Mesenchymal stem cell (in vitro differentiated cells and primary cell): ENCODE measurements at places on chromosomes 1 and 21.

- H3K4me1 ChIP-seq: peaks cover 18% of the 10 kb centered on the region
- no peak overlapping the region for H3K27ac ChIP-seq
- peaks cover 5% of the 10 kb centered on the region for H3K36me3 ChIP-seq
- H3K27me3 ChIP-seq: no peaks in the 10 kb centered on the region
- DNase-seq: peak; percentile 28
Observed at GRCh38 chr1:55060133-55060999, 21.0 kb downstream of the PCSK9 start.

DNA sequence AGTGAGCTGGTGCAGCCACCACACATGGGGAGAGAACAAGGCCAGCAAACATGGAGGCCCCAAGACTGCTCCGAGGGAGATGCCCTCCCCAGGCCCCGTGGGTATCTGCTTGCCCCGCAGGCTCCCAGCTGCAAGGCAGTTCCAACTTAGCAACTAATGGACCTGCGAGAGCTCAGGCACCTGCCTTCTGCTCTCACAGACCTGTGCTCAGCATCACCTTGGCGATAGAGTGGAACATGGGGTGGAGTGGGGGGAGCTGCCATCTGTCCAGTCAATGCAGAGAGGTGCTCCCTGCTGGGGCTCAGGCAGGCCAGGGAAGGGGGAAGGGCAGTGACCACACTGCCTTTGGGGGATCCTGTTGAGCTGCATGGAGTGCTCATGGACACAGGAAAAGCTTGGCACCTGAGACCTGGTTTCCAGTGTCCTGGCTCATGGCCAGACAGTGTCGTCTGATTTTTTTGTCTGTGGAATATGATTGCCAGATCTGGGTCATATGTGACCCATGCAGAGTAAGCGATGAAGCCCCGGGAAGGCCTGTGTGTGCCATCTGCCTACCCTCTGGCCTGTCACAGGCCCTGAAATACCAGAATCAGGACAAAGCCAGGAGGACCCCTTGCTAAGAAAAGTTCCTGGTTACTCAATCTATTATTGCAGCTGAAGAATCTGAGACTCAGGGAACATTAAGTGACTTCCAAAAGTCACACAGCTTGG is 39.9 kb upstream of the TENT5C start:
- no peaks in the 10 kb centered on the region for H3K36me3 ChIP-seq
- no peak overlapping the region for H3K27ac ChIP-seq
- peaks cover 31% of the 10 kb centered on the region for H3K27me3 ChIP-seq
- H3K4me1 ChIP-seq: no peaks in the 10 kb centered on the region
- DNase-seq: no peak

GRCh38 chr21:42403611-42404231 is at the start of gene UBASH3A:
Gene UBASH3A (plus strand): TSS chr21:42403902. CDS start chr21:42403946, 44 bp downstream.
- DNase-seq: no peak
- peaks cover 2% of the 10 kb centered on the region for H3K4me1 ChIP-seq
- H3K36me3 ChIP-seq: no peaks in the 10 kb centered on the region
- H3K27me3 ChIP-seq: peaks cover 4% of the 10 kb centered on the region

DNA sequence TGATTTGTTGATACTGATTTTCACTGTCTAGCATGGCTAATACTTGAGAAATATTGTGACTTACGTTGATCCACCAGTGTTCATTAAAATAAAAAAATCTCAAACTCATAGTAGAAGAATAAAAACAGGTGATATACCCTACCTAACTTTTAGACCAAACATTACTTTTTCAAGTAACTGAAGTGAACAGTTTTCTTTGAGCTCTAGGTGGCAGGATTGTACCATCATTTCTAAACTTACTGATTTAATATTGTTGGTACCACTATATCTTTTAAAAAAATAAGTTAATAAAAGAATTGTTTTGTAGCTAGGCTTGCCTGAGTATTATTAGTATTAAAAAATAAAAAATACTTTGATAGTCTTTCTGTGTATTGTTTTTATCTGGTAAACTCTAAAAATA is 21.5 kb downstream of the CDC73 start:
- DNase-seq: peak; percentile 34
- no peak overlapping the region for H3K27ac ChIP-seq
- peaks cover 1% of the 10 kb centered on the region for H3K4me1 ChIP-seq
- H3K36me3 ChIP-seq: peaks cover 18% of the 10 kb centered on the region

DNA sequence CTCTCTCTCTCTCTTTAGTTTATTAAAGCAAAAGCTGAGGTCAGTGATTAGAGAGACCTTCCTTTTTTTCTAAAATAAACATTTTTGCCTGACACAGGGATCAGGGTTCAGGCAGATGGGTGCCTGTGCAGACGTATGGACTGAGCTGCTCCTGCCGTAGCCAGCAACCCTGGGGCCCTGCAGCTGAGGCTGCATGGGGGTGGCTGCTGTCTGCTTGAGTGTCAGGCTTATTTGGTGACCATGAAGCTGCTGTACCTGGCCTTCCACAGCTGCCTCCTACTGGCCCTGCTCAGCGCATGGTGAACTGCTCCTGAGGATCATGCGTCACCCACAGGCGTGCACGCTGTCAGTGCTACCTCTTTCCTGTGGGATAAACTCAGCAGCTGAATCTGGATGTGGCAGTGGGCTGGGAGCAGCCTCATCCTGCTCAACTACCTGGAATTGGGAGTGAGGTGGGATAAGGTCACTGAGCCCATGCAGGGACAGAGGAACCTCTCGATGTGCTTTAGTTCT is 35.1 kb downstream of the GNG4 start:
- no peak overlapping the region for H3K4me3 ChIP-seq
- peaks cover 6% of the 10 kb centered on the region for H3K4me1 ChIP-seq
- no peaks in the 10 kb centered on the region for H3K36me3 ChIP-seq
- DNase-seq: no peak
- H3K27ac ChIP-seq: no peak overlapping the region

- H3K27ac ChIP-seq: no peak overlapping the region
- no peaks in the 10 kb centered on the region for H3K36me3 ChIP-seq
- peaks cover 49% of the 10 kb centered on the region for H3K27me3 ChIP-seq
- H3K4me1 ChIP-seq: peaks cover 10% of the 10 kb centered on the region
- peak; percentile 58 for DNase-seq
Observed at GRCh38 chr1:6037338-6037762, 8.3 kb upstream of the KCNAB2 start.

GRCh38 chr1:206557636-206558473 is 50.5 kb downstream of the RASSF5 start:
- H3K27ac ChIP-seq: no peak overlapping the region
- H3K27me3 ChIP-seq: no peaks in the 10 kb centered on the region
- no peaks in the 10 kb centered on the region for H3K36me3 ChIP-seq
- H3K4me3 ChIP-seq: peak overlapping the region; percentile 52
- DNase-seq: peak; percentile 25

- H3K36me3 ChIP-seq: no peaks in the 10 kb centered on the region
- DNase-seq: peak; percentile 99
- H3K27ac ChIP-seq: peak overlapping the region; percentile 100
- peaks cover 15% of the 10 kb centered on the region for H3K4me1 ChIP-seq
- H3K27me3 ChIP-seq: no peaks in the 10 kb centered on the region
Observed at GRCh38 chr1:8094481-8095241, 68.6 kb upstream of the ERRFI1 start.

DNA sequence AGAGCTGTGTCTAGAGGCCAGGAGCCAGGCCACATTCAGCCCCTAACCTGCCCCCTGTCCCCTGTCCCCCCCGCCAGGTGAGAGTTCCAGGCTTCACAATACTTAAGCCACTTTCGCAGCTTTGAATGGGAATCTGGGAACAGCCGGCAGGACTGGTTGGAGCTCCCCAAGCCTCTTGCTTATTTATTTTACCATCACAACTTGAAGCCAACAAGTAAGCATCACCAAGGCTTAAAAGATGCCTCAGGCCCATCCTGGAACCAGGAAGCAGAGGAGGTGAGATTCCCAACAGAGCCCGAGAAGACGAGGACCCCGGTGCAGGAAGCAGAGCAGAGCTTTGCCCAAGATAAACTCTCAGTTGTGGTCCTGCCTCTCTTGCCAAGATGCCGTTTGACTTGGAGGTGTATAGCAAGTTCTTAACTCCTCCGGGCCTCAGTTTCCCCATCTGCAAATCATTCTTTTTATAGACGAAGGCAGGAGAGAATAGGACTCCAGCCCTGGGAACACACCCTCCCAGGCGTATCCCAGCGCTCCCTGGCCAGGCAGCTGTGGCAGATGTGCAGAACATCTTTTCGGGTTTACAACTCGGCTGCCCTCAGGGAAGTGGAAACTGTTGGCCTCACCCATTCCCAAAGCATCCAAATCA is 66.8 kb upstream of the SLC25A33 start:
- no peak for DNase-seq
- H3K27me3 ChIP-seq: no peaks in the 10 kb centered on the region
- no peaks in the 10 kb centered on the region for H3K36me3 ChIP-seq
- peak overlapping the region; percentile 15 for H3K4me3 ChIP-seq
- H3K27ac ChIP-seq: no peak overlapping the region

DNA sequence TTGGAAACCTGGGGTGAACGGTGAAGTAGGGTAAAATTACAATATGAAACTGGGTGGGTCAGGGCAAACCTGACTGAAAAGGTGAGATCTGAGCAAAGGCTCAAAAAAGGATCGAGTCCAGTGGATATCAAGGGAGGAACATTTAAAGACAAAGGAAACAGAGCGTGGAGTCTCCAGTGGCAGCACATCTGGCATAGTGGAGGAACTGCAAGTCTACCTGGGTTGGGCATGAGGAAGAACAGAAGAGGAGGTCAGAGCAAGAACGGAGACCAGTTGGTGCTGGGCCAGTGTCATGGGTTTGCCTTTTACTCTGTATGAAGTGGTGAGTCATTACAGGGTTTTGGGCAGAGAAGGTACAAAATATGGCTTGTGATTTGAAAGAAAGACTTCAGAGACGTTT is 163.7 kb downstream of the NTPCR start:
- H3K27me3 ChIP-seq: peaks cover 3% of the 10 kb centered on the region
- H3K36me3 ChIP-seq: no peaks in the 10 kb centered on the region
- peak overlapping the region; percentile 99 for H3K27ac ChIP-seq

GRCh38 chr21:44255511-44255981 is 6.2 kb downstream of the DNMT3L start:
- DNase-seq: peak; percentile 50
- H3K27me3 ChIP-seq: peaks cover 38% of the 10 kb centered on the region
- H3K36me3 ChIP-seq: no peaks in the 10 kb centered on the region
- H3K27ac ChIP-seq: no peak overlapping the region

DNA sequence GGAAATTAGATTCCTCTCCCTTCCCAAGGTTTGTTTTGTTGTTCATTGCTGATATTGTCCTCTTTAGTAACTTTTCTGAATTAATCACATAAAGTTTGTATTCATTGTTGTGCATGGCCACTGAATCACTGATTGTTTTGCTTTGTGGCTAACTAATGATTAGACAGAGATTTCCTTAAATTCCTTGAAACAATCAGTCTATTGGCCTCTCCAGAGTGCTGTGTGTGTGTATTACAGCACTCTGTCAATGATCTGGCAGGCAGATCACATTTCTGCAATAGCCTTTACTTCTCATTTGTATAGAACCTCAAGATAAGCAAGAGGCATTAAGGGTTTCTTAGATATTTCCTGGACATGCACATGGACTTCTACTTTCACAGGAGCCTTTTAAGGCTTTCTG is 78.6 kb downstream of the DUSP10 start:
- H3K27me3 ChIP-seq: no peaks in the 10 kb centered on the region
- H3K36me3 ChIP-seq: no peaks in the 10 kb centered on the region
- no peak overlapping the region for H3K4me3 ChIP-seq
- no peak overlapping the region for H3K27ac ChIP-seq
- H3K4me1 ChIP-seq: peaks cover 1% of the 10 kb centered on the region
- DNase-seq: peak; percentile 18

GRCh38 chr1:111214884-111215283 is 12.6 kb upstream of the CHI3L2 start:
- no peak overlapping the region for H3K4me3 ChIP-seq
- no peak for DNase-seq
- H3K36me3 ChIP-seq: no peaks in the 10 kb centered on the region

GRCh38 chr1:85448358-85448757 is 16.6 kb downstream of the DDAH1 start:
- DNase-seq: peak; percentile 46
- no peak overlapping the region for H3K27ac ChIP-seq
- peaks cover 7% of the 10 kb centered on the region for H3K4me1 ChIP-seq

DNA sequence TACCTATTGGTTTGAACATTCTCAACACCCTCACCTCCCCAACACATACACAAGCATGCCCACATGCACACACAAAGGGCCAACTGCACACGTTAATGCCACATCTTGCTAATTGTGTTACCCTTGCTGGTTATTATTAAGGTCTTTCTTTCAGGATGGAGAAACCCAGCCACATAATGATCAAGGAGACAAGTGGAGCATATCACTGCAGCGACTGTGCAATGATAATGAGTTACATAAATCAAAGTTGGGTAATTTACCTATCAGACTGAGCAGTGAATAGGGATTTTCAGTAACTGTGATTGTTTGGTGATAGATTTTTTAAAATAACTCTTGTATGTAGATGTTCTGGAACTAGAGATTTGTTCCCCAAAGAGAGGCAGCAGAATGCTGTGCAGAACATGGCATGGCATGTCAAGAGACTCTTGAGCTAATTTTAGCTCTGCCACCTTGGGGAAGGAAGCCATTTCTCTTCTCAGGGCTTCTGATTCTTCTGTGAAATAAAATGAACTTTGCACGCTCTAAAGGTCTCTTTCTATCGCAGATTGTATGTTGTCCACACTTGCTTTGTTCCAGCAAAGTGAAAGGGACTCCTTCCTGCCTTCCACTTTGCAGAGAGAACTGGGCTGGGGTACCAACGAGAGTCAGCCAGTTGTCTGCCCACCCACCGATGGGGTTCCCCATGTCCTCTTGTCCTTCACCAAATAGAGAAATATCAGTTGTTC is 126.0 kb upstream of the CAMK1G start:
- no peak overlapping the region for H3K4me3 ChIP-seq
- H3K27ac ChIP-seq: no peak overlapping the region
- peaks cover 7% of the 10 kb centered on the region for H3K27me3 ChIP-seq
- no peaks in the 10 kb centered on the region for H3K4me1 ChIP-seq

GRCh38 chr21:33262921-33263320 is 3.2 kb upstream of the IL10RB start:
- peaks cover 18% of the 10 kb centered on the region for H3K36me3 ChIP-seq
- H3K4me1 ChIP-seq: peaks cover 11% of the 10 kb centered on the region
- no peaks in the 10 kb centered on the region for H3K27me3 ChIP-seq
- no peak overlapping the region for H3K4me3 ChIP-seq

DNA sequence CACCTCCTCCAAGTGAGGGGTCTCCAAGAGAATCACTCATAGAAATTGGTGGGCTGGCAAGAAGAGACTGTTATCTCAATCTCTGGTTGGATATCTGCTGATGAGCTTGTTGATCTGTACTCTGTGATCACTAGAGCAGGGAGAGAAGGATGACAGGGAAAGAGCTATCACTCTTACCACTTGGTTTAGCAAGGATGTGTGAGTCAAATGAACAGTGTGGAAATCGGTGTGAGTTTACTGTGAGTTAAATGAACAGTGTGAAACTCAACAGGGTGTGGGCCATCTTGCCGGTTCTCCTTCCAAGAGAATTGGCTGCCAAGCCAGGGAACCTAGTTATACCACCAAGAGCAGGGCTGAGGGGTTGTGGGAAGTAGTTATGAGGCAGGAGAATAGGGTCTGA is 33.3 kb upstream of the CD1D start:
- no peak overlapping the region for H3K4me3 ChIP-seq
- H3K4me1 ChIP-seq: peaks cover 8% of the 10 kb centered on the region
- no peaks in the 10 kb centered on the region for H3K27me3 ChIP-seq
- no peak for DNase-seq
- no peaks in the 10 kb centered on the region for H3K36me3 ChIP-seq
